ENCODE measurements at places on chromosomes 6 and 20.

DNA sequence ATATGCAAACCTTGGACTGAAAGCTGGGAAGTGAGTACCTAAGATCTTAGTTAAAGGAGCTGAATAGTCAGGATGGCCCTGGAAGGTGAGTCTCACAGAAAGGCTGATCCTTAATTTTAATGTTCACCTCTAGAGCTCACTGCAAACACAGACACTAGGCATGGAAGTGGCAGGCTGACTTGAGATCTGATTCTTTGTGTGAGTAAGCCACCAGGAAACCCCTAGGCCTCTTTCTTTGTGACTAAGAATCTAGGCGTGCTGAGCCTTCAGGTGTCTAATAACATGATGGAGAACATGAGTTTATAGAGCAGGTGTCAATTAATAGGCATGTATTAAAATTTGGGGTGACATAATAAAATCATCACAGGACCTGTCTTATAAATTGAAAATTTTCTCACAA is 642.2 kb downstream of the EYS start:
- no peak for DNase-seq

GRCh38 chr20:11958855-11959254 is 41.2 kb downstream of the BTBD3 start:
- DNase-seq, result no peak

DNA sequence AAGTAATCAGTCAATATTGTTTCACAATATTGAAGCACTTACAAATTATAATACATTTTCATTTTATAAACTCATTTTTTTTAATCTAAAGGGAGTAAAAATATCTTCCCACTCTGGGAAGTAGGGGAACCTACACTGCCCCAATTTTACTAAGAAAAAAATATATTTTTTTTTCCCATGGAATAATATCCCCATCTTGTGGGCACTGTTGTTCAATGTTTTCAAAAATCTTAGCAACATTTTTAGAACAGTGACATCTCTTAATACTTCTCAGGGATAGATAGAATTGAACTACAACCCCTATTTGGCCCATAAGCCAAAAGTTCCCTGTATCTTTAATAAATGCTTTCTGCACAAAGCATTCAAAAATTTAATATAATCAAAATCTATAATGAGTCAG is 42.9 kb downstream of the ARHGAP18 start:
- no peak for DNase-seq

GRCh38 chr6:32761072-32761471 is 2.3 kb downstream of the HLA-DQB2 start:
- no peak for DNase-seq

- DNase-seq, result peak; percentile 75
These were observed 36.3 kb downstream of the RNF146 start for GRCh38 chr6:127302728-127303660.

DNA sequence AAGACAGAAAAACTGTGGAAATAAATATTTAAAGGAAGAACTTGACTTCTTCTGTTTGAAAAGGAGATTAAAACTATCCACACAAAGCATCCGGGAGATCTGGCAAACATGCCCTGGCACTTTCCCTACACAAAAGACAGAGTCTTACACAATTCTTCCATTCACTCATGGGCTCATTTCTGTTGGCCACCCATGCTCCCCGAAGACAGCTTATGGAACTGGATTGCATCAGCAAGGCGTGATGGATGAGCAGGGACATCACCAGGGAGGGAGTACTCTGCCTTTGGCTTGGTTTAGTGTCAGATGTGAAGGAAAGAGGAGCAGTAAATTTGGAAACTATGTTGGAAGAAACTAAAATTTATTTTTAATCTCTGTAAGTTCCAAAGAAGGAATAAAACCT is 379.3 kb downstream of the CD109 start:
- no peak for DNase-seq

DNA sequence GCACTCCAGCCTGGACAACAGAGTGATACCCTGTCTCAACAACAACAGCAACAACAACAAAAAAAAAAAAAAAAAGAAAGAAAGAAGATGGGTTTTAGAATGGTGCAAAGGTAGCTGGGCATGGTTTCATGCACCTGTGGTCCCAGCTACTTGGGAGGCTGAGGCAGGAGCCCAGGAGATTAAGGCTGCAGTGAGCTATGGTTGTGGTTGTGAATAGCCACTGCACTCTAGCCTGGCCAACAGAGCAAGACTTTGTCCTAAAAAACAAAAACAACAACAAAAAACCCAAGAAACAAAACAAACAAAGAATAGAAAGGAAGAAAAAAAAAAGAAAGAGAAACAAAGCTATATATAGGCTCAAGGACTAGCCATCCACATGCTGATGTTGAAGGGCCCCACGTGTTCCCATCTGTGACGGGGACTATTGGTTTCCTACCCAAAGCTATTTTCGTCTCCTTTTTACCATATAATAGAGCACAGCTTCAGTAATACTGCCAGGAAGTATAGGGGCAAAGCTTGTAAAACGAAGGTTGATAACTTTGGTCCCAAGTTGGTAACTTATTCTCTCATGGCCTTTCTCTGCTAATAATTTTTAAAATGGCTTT is 7.9 kb upstream of the EEF1E1 start:
- DNase-seq, result no peak

DNA sequence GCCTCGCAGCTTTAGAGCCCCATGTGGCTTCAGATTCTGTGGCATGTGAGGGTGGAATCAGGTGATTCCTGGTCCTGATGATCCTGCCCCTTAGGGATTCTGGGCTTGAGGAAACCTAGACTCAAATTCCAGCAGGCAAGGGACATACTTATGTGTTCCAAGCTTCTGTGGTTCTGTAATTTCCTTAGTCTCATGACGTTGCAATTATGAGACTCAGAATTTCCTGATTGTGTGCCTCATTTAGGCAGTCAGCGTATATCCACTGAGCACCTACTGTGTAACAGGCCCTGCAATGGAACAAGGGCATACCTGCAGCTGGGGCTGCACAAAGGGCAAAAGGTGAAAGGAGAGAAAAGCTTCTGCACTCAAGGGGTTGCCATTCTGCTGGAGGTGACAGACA is 11.6 kb upstream of the BPIFB4 start:
- no peak for DNase-seq

DNA sequence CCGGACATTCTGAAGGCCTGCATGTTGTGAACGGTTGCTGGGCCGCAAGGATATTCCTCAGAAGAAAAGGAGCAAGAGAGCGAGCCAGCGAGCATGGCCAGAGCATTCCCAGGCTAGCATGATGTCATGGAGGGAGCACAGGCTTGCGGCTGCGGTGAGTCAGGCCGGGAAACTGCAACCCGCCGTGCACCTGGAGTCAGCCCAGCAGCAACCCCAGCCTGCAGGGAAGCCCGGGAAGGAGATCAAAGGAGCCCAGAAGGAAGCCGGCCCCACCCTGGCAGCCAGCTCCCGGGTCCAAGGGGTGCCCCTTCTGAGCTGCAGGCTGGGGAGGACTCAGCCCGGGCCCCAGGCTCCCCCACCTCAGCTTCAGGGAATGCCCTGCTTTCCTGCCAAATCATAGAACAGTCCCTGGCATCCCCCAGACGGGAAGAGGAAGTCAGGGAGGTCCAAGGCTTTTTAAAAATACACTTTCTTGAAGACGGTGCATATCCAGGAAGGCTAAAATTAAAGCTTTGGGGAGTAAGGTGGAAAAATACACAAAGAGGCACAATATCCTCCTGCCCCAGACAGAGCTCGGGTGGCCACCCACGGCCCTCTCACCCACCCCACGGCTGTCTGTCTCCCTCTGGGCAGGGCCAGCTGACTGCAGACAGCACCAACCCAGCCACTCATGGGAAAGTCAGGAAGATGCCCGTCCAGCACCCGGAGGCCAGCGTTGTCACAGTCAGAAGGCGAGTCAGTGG is 53.7 kb downstream of the BMP7 start:
- no peak for DNase-seq

GRCh38 chr20:37913567-37914366 is 10.8 kb downstream of the VSTM2L start:
- no peak for DNase-seq

GRCh38 chr6:37092923-37093727 is 76.8 kb upstream of the PIM1 start:
- DNase-seq, result no peak

GRCh38 chr6:77231438-77232305 is 231.6 kb downstream of the HTR1B start:
- no peak for DNase-seq
